ENCODE measurements at places on chromosomes 6 and 20. TPM values are rescaled to one million over a fixed set of nuclear protein-coding genes. Genes with fewer than 3 reads are reported as not detected.

DNA sequence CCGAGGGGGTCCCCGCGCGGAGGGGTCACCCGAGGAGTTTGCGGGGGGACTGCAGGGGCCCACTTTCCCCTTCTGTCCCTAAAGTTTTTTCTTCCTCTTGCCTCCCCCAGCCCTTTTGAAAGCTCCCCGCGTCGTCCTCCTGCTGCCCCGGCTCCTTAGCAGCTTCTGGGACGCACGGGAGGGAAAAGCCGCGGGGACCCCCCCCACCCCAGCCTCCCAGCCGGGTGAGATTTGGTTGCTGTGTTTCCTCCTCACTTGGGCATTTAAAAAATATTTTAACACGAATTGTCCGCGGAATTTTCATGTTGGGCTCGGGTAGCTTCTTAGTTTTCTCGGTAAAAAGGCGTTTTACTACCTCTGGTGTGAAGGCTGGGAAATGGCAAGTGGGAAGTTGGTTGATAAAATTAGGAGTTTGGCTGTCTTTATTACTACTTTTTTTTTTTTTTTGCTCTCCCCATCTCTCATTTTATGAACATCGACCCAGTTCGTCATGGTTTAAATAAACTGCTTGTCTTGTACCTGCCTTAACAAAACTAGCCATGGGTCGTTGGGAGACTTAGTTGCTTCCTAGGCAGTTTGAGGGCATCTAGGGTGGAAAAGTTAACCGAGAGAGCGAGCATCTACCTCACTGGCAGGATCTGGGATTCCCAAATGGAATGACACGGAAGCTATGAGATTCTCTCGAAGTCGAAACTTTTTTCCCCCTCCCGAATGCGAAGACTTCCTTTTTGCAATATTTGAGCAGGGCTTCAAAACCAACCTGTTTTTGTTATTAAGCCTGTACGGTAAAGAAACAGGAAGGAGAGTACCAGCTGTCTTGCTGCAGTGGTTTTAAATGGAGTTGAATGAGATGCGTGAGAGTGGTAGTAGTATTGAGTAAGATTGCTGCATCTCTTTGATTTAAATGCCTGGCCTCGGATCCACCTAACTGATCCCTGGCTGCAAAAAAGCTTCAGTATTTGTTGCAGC lies 868 bp downstream of the NCOA3 start:
- no peak for DNase-seq

DNA sequence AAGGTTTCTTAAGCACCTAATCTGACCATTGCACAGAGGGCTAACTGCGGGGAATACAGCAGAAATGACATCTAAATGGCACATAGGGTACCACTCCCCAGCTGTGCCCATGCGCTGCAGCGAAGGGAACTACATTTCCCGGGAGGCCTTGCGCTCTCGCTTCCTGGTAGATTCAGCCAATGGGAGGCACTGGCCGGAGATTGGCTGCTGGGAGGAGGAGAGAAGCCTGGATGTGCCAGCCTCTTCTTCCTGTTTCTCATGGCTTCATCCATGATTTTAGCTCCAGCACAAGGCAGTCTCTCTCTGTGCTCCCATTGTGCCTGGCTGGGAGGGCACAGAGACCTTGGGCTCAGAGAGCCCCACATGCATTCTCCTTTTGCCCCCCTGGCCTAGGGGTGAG lies 101.7 kb upstream of the FOXA2 start:
- no peak for DNase-seq

GRCh38 chr6:45702849-45703739 lies 312.6 kb downstream of the CLIC5 start:
- DNase-seq, result no peak

- DNase-seq, result no peak
These were observed 585.1 kb downstream of the QKI start for GRCh38 chr6:163999475-164000125.

- no peak for DNase-seq
These were observed 344.0 kb downstream of the PLCB1 start for GRCh38 chr20:8476021-8476420.

The LY6G6C gene
- total RNA-seq, result not detected

- no peak for DNase-seq
These were observed 363.6 kb downstream of the RFPL4B start for GRCh38 chr6:112710710-112711109.

DNA sequence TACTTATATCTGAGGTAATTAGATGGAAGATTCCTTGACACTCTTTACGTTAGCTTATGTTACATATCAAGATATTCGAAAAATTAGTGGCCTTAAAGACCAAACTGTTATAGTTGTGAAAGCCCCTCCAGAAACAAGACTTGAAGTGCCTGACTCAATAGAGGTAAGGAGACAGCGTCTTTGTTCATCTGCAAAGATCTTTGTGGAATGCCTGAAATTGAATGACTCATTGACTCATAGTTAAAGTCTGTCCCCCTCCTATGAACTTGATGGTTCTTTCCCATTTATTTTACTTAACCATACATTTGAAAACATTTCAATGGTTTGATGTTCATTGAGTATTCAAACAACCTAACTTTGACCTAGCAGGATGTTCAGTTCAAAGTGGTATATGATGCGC lies 47.6 kb upstream of the CDKAL1 start:
- DNase-seq, result no peak

- peak; percentile 9 for DNase-seq
These were observed 409.3 kb upstream of the SULF2 start for GRCh38 chr20:48194583-48194982.

DNA sequence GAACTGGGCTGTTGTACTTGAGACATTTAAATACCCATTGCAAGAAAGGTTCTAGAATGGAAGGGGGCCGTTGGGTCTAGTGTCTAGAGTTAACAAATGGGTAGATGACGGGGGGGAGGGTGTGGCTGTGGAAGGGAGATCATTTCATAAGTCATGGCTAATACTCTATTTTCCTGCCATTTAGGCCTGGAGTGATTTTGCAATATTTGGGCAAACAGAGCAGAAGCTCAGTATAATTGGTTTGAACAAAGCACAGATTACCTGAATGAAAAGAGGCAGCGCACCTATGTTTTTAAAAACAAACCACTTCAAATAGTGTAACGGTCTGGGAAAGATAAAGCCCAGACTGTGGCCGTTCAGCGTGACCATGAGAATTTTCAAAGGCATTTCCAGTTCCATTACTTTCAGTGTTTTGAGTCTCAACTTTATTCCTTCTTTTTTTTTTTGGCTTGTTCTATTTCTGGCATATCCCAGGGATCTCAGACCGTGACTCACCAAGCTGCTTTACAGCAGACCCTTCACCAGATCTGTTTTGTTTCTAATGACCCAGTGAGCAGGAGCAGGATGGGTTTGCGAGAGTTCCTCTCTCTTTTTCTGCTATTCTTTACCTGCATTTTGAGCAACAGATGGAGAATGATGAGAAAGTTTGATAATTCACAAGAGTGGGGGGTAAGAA lies 73.7 kb downstream of the LYRM2 start:
- no peak for DNase-seq
